Activated T-cell treated with anti-CD3 and anti-CD28 coated beads for 4 hours (primary cell): ENCODE measurements at places on chromosomes 5 and 9.
A peak's percentile ranks its signal among the peaks of the same experiment; 100 is the strongest.

GRCh38 chr5:39283231-39283818 is 64.0 kb upstream of the FYB1 start:
- peak; percentile 56 for DNase-seq

DNA sequence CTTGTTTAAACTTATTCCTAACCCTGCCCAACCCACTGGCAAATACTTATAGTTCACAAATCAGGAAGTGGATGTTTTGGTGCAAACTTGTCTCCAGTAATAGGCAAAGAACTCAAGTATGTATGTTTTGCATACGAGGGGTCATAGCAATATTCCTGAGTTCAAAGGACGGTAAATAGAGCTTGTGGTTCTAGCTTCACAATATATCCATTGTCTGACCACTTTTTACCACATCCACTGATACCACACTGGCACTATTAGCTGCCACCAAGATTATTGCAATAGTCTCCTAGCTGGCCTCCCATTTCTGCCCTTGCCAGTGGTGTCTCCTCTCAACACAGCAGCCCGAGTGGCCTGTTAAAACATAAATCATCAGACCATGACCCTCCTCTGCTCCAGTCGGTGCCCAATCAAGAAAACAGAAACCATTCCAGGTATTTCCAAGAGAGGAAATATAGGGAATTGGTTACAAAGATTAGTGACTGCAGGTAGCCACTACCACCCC is 17.0 kb downstream of the GRXCR2 start:
- no peak for DNase-seq

GRCh38 chr5:52903142-52903541 is 86.0 kb upstream of the ITGA2 start:
- DNase-seq = no peak

- no peak for DNase-seq
Measured at GRCh38 chr5:132296412-132297016, 2.3 kb downstream of the SLC22A4 start.

- DNase-seq = no peak
Measured at GRCh38 chr5:39587675-39588074, 162.9 kb upstream of the DAB2 start.

- DNase-seq = no peak
Measured at GRCh38 chr5:181054138-181054537, 14.1 kb downstream of the BTNL9 start.

- DNase-seq = no peak
Measured at GRCh38 chr9:126365780-126366179, 39.2 kb downstream of the MVB12B start.

GRCh38 chr5:59133764-59134261 is 550.9 kb downstream of the RAB3C start:
- DNase-seq = no peak

DNA sequence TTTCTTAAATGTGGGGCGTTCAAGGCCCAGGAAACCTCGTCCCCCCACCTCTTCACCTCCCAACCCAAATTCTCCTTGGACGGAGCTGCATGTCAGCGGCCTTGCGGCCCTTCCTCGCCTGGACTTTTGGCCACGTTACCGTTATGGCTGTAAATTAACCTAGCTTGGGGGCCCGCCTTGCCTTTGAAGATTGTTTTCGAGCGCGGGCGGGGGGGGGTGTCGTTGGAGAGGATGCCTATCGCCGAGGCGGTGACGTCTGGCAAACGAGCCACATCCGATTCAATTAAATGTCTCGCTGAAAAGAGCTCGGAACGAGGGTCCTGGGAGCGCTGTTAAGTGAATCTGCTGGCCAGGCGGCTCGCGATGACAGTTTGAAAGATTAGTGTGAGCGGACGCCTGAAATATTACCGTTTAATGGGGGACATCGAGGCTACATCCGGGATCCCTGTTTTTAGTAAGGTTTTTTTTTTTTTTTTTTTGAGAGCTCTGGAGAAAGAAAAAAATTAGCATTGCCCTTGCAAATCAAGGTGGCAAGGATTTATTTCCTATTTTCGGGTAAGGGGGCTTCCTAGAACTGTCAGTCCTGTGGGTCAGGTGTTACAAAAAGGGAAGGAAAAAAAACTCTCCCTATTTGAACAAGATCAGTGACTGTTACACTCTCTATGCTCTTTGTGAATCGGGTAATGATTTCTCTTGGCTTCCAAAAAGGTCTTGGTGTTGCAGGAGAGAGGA is 2.3 kb upstream of the NKX2-5 start:
- no peak for DNase-seq

GRCh38 chr9:93294011-93294410 is 110.1 kb downstream of the WNK2 start:
- DNase-seq = no peak
